ENCODE measurements at places on chromosomes 7 and 10. TPM values are rescaled to one million over a fixed set of nuclear protein-coding genes. Genes with fewer than 3 reads are reported as not detected.

- peaks cover 1% of the 10 kb centered on the region for H3K36me3 ChIP-seq
- H3K27ac ChIP-seq, result peak overlapping the region; percentile 88
- no peak for DNase-seq
- peaks cover 76% of the 10 kb centered on the region for H3K4me1 ChIP-seq
Observed at GRCh38 chr7:26854876-26855855, 9.2 kb downstream of the SKAP2 start.

- no peak overlapping the region for H3K27ac ChIP-seq
- H3K27me3 ChIP-seq, result no peaks in the 10 kb centered on the region
- DNase-seq, result no peak
- H3K36me3 ChIP-seq, result peaks cover 2% of the 10 kb centered on the region
- peaks cover 10% of the 10 kb centered on the region for H3K4me1 ChIP-seq
- no peak overlapping the region for H3K4me3 ChIP-seq
Observed at GRCh38 chr10:113274176-113274829, 278.6 kb upstream of the HABP2 start.

DNA sequence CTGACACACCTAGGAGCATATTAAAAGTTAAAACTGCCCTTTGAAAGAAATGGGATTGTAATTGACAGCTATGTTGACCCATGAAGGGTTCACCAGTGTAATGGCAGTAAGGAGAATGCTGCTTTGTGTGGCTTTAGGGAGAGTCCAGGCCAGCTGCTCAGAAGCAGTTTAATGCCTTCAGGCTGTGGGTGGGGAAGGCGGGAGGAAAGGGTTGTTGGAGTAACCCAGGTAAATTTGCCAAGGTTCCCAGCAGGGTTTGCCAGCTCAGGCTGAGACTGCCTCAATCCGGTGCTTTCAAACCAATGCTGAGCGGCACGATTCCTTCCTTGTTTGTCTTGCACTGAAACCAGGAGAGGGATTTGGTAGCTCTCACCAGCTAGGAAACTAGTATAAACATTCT, 637.2 kb downstream of the INHBA start:
- no peak overlapping the region for H3K4me3 ChIP-seq
- no peak overlapping the region for H3K27ac ChIP-seq
- DNase-seq, result no peak
- H3K4me1 ChIP-seq, result no peaks in the 10 kb centered on the region

GRCh38 chr7:90726623-90727022, 130.5 kb downstream of the CDK14 start:
- H3K36me3 ChIP-seq, result peaks cover 19% of the 10 kb centered on the region
- no peaks in the 10 kb centered on the region for H3K27me3 ChIP-seq
- peaks cover 5% of the 10 kb centered on the region for H3K4me1 ChIP-seq
- no peak overlapping the region for H3K27ac ChIP-seq

DNA sequence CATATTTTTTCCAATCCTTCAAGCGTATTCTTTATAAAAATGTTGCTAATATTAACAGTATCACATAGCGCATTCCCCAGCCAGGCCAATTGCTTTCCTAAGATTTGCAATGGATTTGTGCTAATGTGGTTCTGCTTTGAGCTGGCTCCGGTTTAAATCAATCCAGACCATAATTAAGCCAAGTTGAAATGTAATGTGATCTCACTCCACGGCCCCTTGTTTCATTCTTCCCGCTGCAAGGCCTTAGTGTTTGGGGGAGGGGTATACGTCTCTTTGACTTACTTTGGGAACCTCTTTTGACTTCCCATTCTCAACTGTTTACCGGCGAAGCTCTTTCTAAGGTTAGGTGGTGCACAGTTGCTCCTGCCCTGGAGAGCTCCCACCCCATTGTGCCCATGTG, 86.4 kb downstream of the PRPF18 start:
- H3K4me3 ChIP-seq, result no peak overlapping the region
- H3K36me3 ChIP-seq, result peaks cover 21% of the 10 kb centered on the region
- peaks cover 29% of the 10 kb centered on the region for H3K4me1 ChIP-seq
- H3K27ac ChIP-seq, result peak overlapping the region; percentile 90
- no peak for DNase-seq

DNA sequence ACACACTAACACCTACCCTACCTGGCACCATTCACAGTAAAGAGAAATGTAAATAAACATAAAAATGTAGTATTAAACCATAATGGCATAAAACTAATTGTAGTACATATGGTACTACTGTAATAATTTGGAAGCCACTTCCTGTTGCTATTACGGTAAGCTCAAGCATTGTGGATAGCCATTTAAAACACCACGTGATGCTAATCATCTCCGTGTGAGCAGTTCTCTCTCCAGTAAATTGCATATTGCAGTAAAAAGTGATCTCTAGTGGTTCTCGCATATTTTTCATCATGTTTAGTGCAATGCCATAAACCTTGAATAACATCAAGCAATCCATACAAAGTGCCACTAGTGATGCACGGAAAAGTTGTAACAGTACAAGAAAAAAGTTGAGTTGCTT, 75.4 kb downstream of the CFTR start:
- no peak overlapping the region for H3K27ac ChIP-seq
- no peak overlapping the region for H3K4me3 ChIP-seq
- H3K27me3 ChIP-seq, result no peaks in the 10 kb centered on the region
- DNase-seq, result no peak
- H3K36me3 ChIP-seq, result no peaks in the 10 kb centered on the region
- H3K4me1 ChIP-seq, result peaks cover 12% of the 10 kb centered on the region

DNA sequence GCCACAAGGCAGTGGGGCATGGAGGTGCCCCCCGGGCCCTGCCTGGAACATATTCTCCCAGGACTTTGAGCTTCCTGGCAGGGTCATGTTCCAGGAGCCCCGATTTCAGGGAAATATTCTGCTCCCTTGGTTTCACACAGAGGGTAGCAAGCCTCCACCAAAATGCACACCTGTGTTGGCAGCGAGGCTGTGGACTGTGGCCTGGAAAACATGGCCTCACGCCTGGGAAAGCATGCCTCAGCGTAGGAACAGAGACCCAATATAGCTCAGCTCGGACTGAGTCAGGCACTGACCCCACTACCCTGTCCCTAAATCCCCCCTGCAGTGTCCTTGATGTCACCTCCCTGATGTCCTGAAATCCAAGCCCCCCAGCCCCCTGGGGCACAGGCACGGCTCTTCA, 92.0 kb downstream of the KCNMA1 start:
- H3K27ac ChIP-seq, result no peak overlapping the region
- no peaks in the 10 kb centered on the region for H3K27me3 ChIP-seq
- no peaks in the 10 kb centered on the region for H3K4me1 ChIP-seq
- DNase-seq, result no peak
- no peak overlapping the region for H3K4me3 ChIP-seq

CTAGE15 gene
- 1.4 TPM for total RNA-seq

FAM25A gene
- total RNA-seq, result not detected

GTPBP10 gene
- total RNA-seq, result 23.8 TPM

ZNF853 gene
- total RNA-seq, result 22.9 TPM

All from mesothelial cell of epicardium (in vitro differentiated cells).